ENCODE measurements at places on chromosomes 6 and 20. TPM values are rescaled to one million over a fixed set of nuclear protein-coding genes. Genes with fewer than 3 reads are reported as not detected.

- H3K4me1 ChIP-seq = no peaks in the 10 kb centered on the region
- H3K4me3 ChIP-seq = no peak overlapping the region
- peaks cover 4% of the 10 kb centered on the region for H3K27me3 ChIP-seq
- H3K27ac ChIP-seq = no peak overlapping the region
Observed at GRCh38 chr20:58714923-58715351, 22.3 kb downstream of the NPEPL1 start.

ADTRP gene
- total RNA-seq = 0.58 TPM

- peak; percentile 85 for DNase-seq
- no peaks in the 10 kb centered on the region for H3K27me3 ChIP-seq
- H3K4me3 ChIP-seq = no peak overlapping the region
- H3K4me1 ChIP-seq = peaks cover 4% of the 10 kb centered on the region
Observed at GRCh38 chr6:157226026-157226625, 97.2 kb downstream of the TMEM242 start.

- no peaks in the 10 kb centered on the region for H3K27me3 ChIP-seq
Observed at GRCh38 chr20:35368666-35369423, 42.9 kb downstream of the UQCC1 start.

CNR1 gene
- 0.84 TPM for total RNA-seq

DNA sequence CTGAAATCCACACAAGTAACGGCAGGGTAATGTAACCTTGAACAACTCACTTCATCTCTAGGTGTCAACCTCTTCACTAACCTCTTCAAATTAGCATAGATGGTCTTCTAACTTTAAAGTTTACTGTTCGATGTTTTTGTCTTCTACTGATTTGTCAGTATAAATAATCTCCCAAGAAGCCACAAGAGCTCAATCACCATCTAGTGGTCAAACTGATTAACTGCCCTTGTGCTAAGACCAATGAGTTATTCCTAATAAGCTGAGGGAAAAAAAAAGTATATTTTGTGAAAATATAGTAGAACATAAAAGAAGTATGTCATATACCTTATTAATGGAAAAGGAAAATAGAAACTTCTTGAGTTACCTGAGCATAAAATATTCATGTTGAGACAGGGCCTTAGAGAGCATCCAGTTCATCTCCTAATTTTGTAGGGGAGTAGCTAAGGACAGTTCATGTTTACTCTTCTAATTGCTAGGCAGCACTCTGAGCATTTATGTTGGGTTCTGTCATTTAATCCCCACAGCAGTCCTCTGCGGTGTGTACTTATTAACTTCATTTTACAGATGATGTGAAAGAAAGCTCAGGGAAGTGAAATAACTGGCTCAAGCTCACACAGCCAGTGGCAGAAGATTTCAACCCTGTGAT is 317.1 kb downstream of the ESR1 start:
- H3K4me1 ChIP-seq = no peaks in the 10 kb centered on the region
- no peaks in the 10 kb centered on the region for H3K27me3 ChIP-seq
- peak; percentile 50 for DNase-seq
- H3K4me3 ChIP-seq = no peak overlapping the region

FRMD1 gene
- not detected for total RNA-seq

VSX1 gene
- total RNA-seq = not detected

OOEP gene
- total RNA-seq = not detected

GRCh38 chr20:31675828-31676608 is 38.3 kb downstream of the COX4I2 start:
- H3K36me3 ChIP-seq = peaks cover 12% of the 10 kb centered on the region
- H3K27me3 ChIP-seq = no peaks in the 10 kb centered on the region
- H3K4me1 ChIP-seq = peaks cover 36% of the 10 kb centered on the region
- peak; percentile 37 for DNase-seq
- H3K4me3 ChIP-seq = no peak overlapping the region
- peak overlapping the region; percentile 15 for H3K27ac ChIP-seq

DNA sequence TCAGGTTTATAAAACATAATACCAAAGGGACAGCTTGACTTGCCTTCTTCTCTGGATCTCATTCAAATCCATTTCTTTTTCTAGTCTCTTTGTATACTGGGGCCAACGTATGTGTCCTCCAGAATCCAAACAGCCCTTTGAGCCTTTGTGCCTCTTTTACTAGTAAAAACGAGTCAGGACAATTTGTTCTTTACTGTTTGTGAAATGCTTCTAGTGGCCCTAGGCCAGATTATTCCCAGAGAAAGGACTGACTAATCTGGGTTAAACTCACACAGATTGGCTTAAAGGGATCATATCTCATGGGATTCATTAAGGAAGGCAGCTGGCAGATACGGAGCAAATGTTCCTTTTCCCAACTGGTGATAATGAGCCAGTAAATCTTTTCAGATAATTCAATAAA is 32.1 kb upstream of the MANEA start:
- no peak overlapping the region for H3K4me3 ChIP-seq
- no peaks in the 10 kb centered on the region for H3K36me3 ChIP-seq
- DNase-seq = no peak
- H3K27ac ChIP-seq = no peak overlapping the region
- no peaks in the 10 kb centered on the region for H3K27me3 ChIP-seq

DNA sequence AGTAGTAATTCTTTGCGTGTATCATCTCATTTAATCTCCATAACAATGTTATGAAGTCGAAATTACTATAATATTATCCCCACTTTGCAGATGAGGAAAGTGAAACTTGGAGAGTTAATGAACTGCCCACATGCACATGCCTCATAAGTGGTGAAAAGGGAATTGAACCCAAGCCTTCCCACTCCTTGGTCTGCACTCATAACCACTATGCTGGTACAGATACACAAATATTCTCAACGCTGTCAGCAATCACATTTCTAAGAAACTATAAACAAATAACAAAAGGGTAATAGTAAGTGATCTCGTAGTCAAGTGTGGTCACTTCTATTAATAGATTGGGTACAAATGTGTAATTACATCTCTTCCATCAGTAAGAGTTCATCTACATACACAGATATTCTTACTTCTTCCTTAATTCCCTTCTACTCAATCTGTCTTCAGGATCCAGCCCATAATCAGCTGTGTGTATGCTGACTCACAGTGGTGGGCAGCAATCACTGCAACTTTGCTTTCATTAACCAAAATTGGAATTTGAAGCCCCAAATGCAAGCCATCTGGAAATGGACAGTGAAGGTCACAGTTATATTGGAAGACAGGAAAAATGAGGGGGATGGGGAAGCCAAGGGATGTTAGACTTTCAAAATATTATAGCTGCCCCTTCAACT is 6.6 kb downstream of the PRSS35 start:
- no peaks in the 10 kb centered on the region for H3K27me3 ChIP-seq
- H3K4me3 ChIP-seq = no peak overlapping the region
- no peaks in the 10 kb centered on the region for H3K36me3 ChIP-seq

CPNE5 gene
- 0.29 TPM for total RNA-seq

DNA sequence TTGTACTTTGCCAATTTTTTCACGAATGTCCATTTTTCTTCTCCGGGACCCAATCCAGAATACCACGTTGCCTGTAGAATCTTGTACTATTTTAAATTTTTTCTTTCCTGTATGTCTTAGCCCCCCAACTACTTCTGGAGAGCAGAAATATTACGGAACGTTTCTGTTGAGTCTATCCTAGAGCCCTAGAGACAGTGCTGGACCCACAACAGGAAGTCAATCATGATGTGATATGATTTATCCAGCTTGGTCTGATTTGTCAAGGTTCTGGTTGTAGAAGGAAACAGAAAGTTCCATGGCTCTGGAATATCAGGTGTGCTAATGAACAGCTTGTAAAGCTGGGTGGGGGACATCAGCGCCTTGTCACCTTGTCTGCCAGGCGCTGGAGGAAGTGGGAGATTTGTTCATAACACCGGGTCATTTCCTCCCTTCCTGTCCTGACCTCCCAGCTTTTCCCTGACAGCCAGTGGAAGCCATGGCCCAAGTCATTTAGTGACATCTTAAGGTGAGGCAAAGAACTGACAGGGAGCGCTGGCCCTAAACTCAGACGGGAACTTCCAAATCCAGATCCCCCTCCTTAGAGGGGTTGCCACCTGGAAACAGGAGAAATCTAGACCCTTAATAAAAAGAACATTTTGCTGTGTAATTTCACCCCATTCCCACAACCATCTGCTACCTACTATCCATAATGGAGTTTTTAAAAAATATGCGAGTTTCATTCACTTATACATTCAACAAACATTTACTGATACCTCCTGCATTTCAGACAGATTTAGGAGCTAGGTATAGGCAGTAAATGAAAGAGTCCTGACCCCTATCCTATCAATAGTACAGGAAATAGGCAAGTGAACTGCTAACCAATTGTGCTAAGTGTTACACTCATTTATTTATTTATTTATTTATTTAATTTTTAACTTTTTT is 130.5 kb downstream of the ZFP64 start:
- no peaks in the 10 kb centered on the region for H3K27me3 ChIP-seq
- H3K27ac ChIP-seq = no peak overlapping the region
- no peak overlapping the region for H3K4me3 ChIP-seq
- peaks cover 4% of the 10 kb centered on the region for H3K4me1 ChIP-seq
- no peaks in the 10 kb centered on the region for H3K36me3 ChIP-seq

GRCh38 chr20:52766645-52767435 is 205.3 kb upstream of the TSHZ2 start:
- H3K27me3 ChIP-seq = no peaks in the 10 kb centered on the region
- H3K36me3 ChIP-seq = no peaks in the 10 kb centered on the region
- no peak overlapping the region for H3K4me3 ChIP-seq
- H3K27ac ChIP-seq = no peak overlapping the region
- no peaks in the 10 kb centered on the region for H3K4me1 ChIP-seq

GRCh38 chr6:53634184-53634631 is 31.3 kb downstream of the KLHL31 start:
- no peak overlapping the region for H3K27ac ChIP-seq
- H3K36me3 ChIP-seq = no peaks in the 10 kb centered on the region
- H3K27me3 ChIP-seq = peaks cover 3% of the 10 kb centered on the region
- no peak for DNase-seq

DNA sequence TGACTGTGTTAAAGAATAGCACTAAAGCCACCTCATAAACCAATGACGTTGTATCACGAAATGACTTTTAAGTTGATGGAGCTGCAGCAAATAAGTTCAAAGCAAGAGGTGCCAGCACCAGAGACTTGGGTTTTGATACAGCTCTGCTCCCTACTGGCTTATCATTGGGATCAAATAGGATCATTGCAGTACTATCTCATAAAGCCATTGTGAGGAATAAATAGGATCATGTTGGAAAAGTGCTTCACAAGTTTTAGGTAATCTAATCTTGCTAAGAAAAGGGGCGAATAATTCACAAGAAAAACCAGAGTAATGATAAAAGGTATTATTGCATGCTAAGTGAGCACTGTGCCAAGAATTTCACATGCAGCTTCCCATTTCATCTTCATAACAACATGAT is 10.4 kb upstream of the CEP85L start:
- H3K27ac ChIP-seq = no peak overlapping the region
- no peak overlapping the region for H3K4me3 ChIP-seq
- H3K27me3 ChIP-seq = no peaks in the 10 kb centered on the region

GRCh38 chr20:49043000-49043399 is 3.1 kb upstream of the CSE1L start:
- no peak for DNase-seq
- H3K4me1 ChIP-seq = peaks cover 8% of the 10 kb centered on the region
- H3K36me3 ChIP-seq = no peaks in the 10 kb centered on the region
- H3K4me3 ChIP-seq = no peak overlapping the region
- H3K27ac ChIP-seq = no peak overlapping the region

DNA sequence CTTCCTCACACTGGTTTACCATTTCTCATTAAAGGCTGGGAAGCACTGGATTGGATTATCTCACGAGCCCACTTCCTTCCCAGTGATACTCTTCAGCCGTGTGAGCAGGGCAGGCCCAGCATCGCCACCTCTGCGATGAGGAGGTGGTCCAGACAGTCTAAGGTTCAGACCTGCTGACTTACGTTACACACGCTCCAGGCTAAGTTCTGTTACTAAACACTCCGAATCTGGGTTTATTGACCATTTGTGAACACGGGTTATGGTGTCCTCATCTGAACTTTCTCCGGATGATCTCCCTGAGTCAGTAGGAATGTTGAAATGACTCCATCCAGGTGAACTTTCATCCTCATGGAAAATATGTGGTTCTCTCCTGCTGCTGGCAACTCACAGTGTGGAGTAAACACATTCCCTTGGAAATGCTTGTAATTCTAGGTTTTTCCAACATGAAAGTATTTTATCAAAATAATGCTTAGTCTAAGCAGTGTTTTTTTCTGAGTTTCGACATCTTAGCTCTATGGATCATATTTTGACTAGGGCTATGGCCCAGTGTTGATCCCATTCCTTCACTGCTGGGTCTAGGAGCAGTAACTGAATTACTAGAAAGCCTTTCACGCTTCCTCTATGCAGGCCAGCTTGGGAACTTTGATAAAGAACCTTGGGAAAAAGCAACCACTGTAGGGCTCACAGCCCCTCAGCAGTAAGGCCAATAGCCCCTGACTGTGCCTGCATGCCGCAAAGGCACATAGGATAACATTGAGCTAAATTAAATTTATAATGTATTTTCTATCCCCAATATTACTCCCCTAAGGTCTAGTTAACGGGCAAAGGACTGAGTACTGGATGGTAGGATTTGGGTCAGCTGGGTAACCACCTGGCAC is 37.7 kb upstream of the PXDC1 start:
- peaks cover 13% of the 10 kb centered on the region for H3K4me1 ChIP-seq
- no peaks in the 10 kb centered on the region for H3K36me3 ChIP-seq
- no peak overlapping the region for H3K4me3 ChIP-seq

SLC17A2 gene
- not detected for total RNA-seq

GRCh38 chr6:107928984-107929383 is 29.0 kb downstream of the SEC63 start:
- no peaks in the 10 kb centered on the region for H3K4me1 ChIP-seq

SAMD5 gene
- 0.93 TPM for total RNA-seq

CLVS2 gene
- not detected for total RNA-seq

- DNase-seq = no peak
- no peak overlapping the region for H3K4me3 ChIP-seq
- H3K27me3 ChIP-seq = no peaks in the 10 kb centered on the region
- no peak overlapping the region for H3K27ac ChIP-seq
- no peaks in the 10 kb centered on the region for H3K36me3 ChIP-seq
- H3K4me1 ChIP-seq = peaks cover 4% of the 10 kb centered on the region
Observed at GRCh38 chr6:113881478-113881980, 24.4 kb downstream of the MARCKS start.

SNX3 gene
- 165 TPM for total RNA-seq

DNA sequence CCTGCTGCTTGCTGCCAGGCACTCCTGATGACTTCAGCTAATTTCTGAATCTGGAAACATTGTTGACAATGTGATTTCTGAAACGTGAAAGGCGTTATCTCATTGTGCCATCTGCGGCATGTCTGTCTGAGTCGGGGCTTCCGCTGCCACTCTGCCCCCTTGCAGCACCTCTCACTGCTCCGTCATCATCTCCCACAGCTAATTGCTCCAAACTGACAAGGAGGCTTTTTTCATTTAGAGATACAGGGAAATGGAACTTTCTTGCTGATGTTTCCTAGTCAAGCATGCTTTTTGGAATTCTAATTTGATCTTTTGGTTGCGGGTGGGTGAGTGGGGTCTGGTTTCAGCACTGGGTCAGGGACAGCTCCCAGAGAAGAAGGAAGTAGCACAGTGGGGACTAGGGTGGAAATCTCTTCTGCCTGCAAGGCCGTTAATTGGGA is 233.5 kb downstream of the DHX35 start:
- no peaks in the 10 kb centered on the region for H3K36me3 ChIP-seq
- H3K27me3 ChIP-seq = no peaks in the 10 kb centered on the region
- no peaks in the 10 kb centered on the region for H3K4me1 ChIP-seq
- H3K27ac ChIP-seq = no peak overlapping the region
- H3K4me3 ChIP-seq = no peak overlapping the region
- DNase-seq = no peak
